ENCODE measurements at places on chromosomes 1 and 21. TPM values are rescaled to one million over a fixed set of nuclear protein-coding genes. Genes with fewer than 3 reads are reported as not detected.

The KRTAP11-1 gene
- not detected for total RNA-seq

GRCh38 chr1:231702331-231702730 is 75.7 kb downstream of the DISC1 start:
- DNase-seq = no peak

DNA sequence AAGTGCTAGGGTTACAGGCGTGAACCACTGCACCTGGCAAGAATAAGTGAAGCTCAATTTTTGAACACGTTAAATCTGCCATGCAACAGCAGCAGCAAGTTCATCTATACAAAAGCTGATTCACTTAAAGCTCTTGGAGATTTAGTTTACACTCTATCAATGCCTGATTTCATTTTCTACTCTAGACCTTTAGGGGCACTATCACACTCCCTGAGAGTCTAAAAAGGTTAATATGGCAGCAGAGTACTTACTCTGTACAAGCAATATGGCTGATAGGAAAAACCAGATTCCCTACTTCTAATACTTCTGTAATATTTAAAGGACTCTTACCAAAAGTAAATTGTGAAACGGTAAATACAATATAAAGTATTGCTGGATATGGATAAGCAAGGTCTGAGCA is 4.8 kb downstream of the RBM34 start:
- DNase-seq = no peak

The BGLAP gene
- total RNA-seq = 1.1 TPM

GRCh38 chr1:110872745-110873720 is at the start of gene CD53:
Gene CD53 (plus strand): TSS chr1:110873148. CDS start chr1:110891409, 18,261 bp downstream.
- DNase-seq = no peak

DNA sequence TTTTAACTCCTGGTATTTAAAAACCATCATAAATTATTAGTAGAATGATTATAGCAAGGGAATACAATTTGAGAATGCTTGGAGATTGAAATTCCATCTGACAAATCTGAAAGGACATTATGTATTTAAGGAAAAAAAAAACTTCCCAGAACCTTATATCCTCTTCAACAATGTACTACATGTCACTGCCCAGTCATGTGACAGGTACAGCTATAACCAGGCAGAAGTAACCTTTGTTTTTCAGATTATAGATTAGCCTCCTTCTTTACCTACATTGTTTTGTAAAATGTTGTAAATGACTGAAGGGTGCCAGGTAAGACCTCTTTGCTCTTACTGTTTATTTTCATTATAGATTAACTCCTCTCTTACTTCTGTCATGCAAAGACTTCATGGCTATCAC is 96.9 kb downstream of the KCNJ6 start:
- DNase-seq = no peak

- no peak for DNase-seq
These were observed 13.2 kb downstream of the ODF2L start for GRCh38 chr1:86382878-86383277.

GRCh38 chr1:85245456-85245855 is 14.0 kb downstream of the C1orf52 start:
- DNase-seq = no peak

DNA sequence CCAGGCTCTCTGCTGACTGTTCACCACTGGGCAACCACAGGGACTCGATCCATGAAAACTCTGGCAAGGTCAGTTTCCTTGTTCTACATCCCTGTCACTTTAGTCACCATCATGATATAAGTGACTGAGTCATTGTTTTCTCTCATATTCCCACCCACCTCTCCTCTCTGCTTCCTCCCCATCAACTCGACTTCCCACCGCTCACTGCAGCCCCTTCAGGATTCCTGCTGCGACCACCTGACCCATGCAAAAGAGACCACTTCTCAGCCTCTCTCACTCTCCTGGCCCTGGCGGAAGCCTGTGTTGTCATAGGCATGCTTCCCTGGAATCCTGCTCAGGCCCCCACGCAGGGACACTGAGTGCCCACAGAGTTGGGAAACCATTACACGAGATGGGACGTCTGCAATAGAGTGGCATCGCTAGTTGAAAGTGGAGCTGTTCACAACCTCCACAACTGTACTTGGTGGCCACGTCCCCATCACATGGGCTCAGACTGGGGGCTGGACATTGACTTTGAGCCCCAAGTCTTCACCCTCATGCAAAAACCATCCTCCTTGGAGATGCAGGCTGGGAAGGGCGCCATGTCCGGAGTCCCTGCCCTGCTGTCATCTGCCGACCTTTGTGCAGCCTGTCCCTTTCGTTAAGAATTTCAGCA is 1.8 kb upstream of the TFF2 start:
- DNase-seq = no peak

Data from left colon (tissue), 2 donors.